T follicular helper cell (primary cell): ENCODE measurements at places on chromosomes 16 and 17.

GRCh38 chr16:49779979-49780378 is 75.9 kb downstream of the ZNF423 start:
- no peak for DNase-seq

DNA sequence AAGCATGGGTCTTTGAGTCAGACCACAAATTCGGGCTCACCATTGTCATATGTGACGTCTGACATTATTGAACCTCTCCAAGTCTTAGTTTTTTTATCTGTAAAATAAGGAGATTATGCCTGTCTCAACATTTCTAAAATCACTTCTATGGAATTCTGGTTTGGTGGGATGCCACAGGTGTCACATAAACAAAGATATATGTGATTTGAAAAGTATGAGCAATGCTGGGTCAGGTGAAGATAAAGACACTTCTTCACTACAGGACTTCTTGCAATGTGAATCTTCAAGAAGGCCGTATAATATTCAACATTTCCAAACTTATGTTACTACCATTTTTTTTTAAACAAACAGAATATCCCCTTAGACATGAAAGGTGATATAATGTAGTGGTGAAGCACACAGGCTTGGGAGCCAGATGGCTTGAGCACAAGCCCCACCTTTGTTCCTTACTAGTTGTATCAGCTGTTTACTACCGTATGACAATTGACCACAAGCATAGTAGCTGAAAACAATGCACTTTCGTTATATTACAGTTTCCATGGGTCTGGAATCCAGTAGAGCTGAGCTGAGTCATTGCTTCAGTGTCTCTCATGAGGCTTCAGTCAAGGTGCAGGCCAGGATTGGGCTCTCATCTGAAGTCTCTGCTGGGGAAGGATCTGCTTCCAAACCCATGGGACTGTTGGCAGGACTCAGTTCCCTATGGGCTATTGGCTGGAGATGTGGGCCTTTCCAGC is 87.7 kb downstream of the UTP18 start:
- DNase-seq: no peak

GRCh38 chr17:63399316-63399715 is 46.8 kb downstream of the CYB561 start:
- DNase-seq: no peak

DNA sequence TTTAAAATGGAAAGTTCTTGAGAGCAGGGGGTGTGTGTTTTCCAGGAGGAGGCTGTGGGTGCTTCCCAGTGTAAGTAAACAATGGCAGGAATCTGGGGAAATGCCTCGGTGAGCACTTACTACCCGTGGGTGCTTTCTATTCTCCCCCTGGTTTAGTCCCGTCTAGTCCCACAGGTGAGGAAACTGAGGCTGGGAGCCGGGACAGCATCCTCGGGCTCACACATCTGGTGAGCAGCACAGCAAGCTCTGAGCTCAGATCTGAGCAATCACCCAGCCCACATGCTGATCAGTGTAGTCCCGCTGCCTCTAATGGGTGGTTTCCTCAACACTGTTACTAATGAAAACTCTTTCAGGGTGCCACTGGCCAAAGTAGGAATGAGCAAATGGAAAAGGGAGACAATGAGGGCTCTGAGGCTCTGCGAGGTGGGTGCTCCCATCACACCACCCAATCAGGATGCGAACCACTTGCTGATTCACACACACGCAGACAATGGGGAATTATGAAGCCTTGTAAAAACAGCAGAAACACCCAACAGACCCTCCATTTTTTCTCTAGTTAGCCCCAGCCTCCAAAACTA is 202.6 kb downstream of the PARN start:
- DNase-seq: no peak

DNA sequence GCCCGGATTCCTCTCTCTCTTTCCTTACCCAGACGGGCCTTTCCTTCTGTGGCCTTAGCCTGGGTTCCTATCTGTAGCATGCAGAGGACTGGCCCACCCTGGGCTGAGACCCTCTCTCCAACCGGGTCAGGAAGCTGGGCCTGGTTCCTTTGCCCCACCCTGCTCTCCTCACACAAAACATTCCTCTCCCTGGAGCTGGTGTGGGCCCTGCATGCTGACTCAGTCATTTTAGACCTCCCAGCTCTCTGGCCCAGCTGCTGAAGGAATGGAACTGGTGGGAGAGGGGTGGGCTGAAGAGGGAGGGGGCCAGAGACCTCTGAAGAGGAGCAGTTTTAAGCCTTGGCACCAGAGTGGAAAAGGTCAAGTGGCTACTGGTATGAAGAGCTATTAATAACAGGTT is 957 bp downstream of the MYL4 start:
- no peak for DNase-seq

DNA sequence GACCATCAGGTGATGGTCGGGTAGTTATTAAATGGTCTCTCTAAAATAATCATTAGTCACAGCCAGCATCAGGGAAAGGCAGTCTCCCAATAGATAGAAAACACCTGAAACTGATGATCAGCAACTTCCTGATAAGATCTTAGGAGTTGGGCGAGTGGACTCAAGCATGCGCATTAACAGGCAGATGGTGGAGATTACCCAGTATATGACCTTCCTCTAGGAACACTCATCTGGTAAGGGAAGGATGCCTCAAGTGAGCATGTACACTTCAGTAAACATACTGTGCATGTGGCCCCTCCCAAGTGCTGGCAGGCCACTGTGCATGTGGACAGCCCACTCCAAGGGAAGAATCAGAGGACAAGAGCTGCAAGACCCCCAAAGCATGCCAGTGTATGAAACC is 105.9 kb downstream of the ABCC12 start:
- no peak for DNase-seq

- no peak for DNase-seq
Measured at GRCh38 chr16:10265770-10266615, 83.8 kb upstream of the GRIN2A start.

GRCh38 chr17:64787921-64788271 is 125.8 kb upstream of the SMURF2 start:
- DNase-seq: no peak

- no peak for DNase-seq
Measured at GRCh38 chr16:86951831-86952598, 365.2 kb downstream of the C16orf95 start.

GRCh38 chr16:88853325-88853941 is 3.3 kb downstream of the GALNS start:
- no peak for DNase-seq

- no peak for DNase-seq
Measured at GRCh38 chr16:81263470-81264220, 25.2 kb downstream of the BCO1 start.

GRCh38 chr16:62545039-62545438 is 508.8 kb upstream of the CDH8 start:
- no peak for DNase-seq

DNA sequence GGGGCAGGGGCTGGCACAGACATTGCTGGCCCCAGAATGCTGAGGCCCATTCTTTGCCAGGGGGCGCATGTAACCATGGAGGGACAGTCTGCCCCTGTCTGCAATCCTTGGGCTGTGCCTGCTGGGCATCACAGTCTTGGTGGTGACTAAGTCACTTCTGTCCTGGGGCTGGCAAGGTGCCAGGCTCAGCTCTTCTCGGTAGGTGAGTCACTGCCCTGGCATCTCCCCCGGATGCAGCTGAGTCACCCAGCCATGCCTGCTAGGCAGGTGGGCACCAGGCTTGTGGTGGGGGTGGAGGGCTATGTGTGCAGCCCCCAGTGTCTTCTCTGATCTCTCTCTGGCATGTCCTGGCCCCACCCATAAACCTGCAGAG is 5.6 kb downstream of the RARA start:
- peak; percentile 62 for DNase-seq

- DNase-seq: no peak
Measured at GRCh38 chr16:9370061-9370491, 278.6 kb downstream of the HAPSTR1 start.

DNA sequence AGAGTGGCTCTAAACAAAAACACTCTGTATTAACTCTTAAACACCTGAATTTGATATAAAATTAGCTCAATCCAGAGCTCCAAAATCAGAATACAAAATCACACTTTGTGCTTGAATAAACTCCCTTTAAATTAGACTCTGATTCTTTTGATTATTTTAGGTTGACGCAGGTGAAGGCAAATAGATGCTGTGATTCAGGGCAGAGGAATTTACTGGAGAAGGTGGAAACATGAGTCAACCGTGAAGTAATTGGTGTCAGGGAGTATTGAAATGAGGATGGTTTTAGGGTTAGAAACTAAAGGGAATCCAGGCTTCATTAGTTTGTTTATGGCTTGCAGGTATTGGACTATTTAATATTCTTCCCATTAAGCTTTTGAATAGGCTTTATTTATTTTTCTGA is 37.1 kb upstream of the TEKT1 start:
- DNase-seq: no peak

DNA sequence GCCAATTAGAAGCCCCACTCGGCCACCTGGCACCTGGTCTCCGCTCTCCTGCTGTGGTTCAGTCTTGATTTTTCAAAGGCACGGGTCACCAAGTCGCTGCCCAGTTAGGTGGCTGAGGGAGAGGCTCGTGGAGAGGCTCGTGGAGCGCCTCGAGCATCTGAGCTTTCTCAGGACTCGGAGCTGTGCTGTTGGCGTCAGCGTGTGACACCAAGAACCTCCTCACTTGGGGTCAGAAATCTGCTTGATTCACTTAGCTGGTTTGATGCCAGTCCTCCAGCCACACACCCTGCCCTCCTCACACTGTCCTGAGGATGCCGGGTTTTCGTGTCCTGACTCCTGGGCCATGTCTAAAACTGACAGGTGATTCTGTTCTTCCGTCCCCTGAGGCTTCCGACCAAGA is 82.6 kb downstream of the SOCS1 start:
- DNase-seq: no peak

DNA sequence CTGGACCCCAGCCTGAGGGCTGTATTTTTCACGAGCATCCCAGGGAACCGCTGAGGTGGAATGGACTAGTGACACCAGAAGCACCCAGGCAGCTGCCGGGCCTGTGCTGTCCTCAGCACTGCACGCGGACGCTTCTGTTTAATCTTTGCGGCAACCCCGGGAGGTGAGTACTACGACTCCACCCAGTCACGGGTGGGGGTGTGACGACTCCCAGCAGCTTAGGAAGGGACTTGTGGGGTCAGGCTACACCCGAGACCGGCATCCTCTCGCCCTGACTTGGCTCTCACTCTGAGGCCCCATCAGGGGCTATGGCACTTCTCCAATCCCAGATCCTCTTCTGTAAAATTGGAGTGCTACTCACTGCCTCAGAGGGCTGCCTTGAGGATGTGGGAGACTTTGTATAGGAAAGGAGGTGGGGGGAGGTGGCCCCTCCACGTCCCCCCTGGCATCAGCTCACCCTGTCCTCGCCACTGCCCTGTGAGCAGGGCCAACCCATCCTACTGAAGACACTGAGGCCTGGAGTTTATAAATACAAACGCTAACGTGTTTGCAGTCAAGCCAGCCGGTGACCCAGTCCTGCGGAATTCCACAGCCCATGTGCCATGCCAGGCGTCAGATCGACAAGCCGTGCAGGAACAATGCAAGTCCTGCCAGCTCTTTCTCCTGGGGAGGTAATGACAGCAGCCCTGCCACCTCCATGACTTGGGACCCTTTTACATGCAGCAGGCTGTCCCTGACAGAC is 44.4 kb downstream of the PPL start:
- DNase-seq: no peak

- DNase-seq: no peak
Measured at GRCh38 chr16:50821586-50821985, 79.7 kb downstream of the CYLD start.
